ENCODE measurements at places on chromosomes 3 and 15.

GRCh38 chr15:62052713-62053112 lies 7.5 kb downstream of the VPS13C start:
- DNase-seq: no peak

- DNase-seq: peak; percentile 100
Observed at GRCh38 chr15:89334510-89335297, at the start of gene POLG. Gene POLG, minus strand, starts transcription at chr15:89334824. Its CDS starts 1,070 bp downstream, at chr15:89333754.

DNA sequence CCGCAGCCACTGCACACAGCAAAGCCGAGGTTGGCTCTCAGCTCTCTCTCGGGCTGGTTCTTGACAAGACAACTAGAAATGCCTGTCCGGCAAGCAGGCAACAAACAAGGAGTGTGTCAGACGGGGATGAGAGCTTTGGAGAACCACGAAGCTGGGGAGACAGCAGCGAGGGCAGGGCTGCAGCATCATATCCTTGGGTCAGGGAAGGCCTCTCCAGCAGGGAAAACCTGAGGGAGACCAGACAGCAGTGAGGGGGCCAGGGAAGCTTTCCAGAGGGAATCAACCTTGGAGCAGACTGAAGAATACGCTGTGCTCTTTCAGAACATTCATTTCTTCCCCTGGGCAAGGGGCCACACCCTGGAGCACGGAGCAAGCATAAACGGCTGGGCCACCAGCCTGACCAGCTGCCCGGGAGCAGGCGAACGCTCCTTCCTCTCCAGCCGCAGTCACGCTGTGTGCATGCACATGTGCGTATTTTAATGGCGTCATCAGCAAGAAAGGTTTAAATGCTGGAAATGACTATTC lies 58.7 kb downstream of the CHSY1 start:
- DNase-seq: no peak

GRCh38 chr3:17118771-17119170 lies 234.0 kb downstream of the PLCL2 start:
- DNase-seq: no peak

GRCh38 chr15:38667890-38668850 lies 103.6 kb upstream of the RASGRP1 start:
- DNase-seq: no peak

GRCh38 chr3:147187687-147188086 lies 218.7 kb downstream of the ZIC4 start:
- no peak for DNase-seq

Measured in right forelimb (tissue), 1 donor.